Neural crest cell (in vitro differentiated cells): ENCODE measurements at places on chromosomes 16 and 17.
A peak's percentile ranks its signal among the peaks of the same experiment; 100 is the strongest.

GRCh38 chr17:51371732-51372151, 111.4 kb downstream of the UTP18 start:
- peak; percentile 51 for DNase-seq

GRCh38 chr17:6639586-6640535, 650 bp downstream of the KIAA0753 start:
- peak; percentile 49 for DNase-seq

- DNase-seq: no peak
These were observed 16.5 kb downstream of the CHMP6 start for GRCh38 chr17:81008140-81008539.

- DNase-seq: peak; percentile 3
These were observed 772 bp upstream of the PHAF1 start for GRCh38 chr16:67108931-67109406.

DNA sequence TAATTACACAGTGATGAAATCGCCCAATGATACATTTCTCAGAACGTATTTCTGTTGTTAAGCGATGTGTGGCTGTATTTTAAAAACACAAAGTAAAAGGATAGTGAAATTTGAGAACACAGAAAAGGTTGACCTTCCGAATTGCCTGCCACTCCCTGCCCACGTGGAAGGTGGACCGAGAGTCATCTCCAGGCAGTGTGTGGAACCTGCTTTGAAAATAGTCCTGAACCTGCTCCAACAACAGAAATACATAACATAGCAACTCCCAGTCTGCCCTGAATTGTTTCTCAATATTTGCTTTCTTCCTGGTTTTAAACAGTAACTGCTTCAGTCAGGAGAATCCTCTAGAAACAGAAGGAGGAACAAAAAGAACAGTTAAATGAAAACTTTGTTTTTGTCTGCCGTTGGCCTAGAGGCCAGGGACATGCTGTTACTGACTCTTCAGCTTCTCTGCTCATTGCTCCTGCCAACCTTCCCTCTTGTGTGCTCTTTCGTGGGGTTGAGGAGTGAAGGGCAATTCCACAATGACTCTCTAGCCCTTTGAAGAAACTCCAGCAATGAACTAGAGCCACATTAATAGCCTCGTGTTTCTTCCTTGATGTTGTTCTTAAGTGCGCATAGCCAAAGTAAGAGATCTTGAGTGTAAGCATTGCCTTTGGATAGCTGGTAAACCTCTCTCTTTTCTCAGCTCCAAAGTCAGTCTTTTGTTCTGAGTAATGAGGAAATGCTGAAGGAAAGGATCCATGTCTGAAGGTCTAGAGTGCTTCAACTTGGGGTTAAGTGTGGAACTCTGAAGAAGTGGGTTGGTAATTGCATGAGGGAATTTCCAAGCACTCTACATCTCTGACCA, 452.5 kb upstream of the CCL2 start:
- no peak for DNase-seq

DNA sequence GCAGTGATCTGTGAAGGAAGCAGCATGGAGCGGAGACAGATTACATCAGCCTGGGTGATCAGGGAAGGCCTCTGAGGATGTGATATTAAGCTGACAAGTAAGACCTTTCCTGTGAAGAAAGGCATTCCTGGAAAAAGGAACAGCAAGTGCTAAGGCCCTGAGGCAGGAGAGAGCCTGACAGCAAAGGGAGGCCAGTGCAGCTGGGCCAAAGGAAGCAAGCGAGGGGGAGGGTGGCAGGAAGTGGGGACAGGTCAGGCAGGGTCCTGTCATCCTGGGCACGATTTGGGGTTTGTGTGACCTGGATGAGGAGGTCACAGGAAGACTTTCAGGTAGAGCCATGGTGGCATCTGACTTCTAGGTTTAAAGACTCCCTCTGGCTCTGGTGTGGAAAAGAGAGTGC, 12.3 kb downstream of the CPNE2 start:
- DNase-seq: no peak

- DNase-seq: no peak
These were observed 50.1 kb upstream of the CACNG5 start for GRCh38 chr17:66784621-66785364.

DNA sequence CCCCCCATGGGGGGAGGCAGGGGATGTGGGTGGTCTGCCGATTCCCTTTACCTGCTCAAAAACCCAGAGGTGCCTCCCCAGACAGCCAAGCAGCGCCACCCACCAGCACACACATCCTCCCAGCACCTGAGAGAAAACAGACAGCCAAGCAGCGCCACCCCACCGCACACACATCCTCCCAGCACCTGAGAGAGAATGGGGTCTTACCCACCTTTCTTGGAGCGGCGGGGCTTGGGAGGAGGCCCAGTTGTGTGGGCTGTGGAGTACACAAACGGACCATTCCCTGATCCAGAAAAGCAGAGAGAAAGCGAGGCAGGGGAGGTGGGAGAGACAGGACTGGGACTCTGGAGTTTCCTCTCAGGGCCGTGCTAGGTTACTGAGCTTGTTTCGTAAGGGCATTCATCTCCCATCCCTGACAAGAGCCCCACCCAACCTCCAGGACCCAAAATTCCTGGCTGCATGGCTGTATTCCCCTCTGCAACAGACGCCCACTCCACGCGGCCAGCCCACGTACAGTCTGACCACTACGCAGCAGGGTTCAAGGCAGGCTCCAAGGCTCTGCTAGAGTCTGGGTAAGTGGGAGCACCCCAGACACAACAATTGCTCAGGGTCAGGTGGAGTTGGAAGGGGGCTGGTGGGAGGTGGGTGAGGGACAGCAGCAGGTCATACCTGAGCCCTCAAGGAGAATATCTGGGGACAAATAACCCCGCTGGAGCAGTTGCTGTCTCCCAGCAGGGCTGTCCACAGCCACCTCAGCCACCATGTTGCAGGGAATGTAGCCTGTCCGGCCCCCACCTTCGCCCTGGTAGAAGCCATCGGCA, 22.3 kb downstream of the TSPOAP1 start:
- no peak for DNase-seq

DNA sequence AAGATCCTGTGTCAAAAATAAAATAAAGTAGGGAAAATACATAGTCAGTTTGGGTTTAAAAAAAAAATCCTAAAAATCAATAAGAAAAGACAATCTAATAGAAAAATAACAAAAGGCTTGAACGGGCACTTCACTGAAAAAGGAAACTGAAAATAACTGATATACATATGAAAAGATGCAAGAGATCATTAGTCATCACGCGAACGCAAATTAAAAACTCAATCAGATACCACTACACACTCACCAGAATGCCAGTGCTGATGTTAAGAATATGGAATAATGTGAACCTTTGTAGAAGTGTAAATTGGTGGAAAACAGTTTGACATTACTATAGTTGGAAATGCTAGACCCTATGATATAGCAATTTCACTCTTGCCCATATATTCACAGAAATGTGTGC, 14.6 kb downstream of the GNGT2 start:
- no peak for DNase-seq

- no peak for DNase-seq
These were observed 18.5 kb upstream of the USP22 start for GRCh38 chr17:21061158-21061835.

DNA sequence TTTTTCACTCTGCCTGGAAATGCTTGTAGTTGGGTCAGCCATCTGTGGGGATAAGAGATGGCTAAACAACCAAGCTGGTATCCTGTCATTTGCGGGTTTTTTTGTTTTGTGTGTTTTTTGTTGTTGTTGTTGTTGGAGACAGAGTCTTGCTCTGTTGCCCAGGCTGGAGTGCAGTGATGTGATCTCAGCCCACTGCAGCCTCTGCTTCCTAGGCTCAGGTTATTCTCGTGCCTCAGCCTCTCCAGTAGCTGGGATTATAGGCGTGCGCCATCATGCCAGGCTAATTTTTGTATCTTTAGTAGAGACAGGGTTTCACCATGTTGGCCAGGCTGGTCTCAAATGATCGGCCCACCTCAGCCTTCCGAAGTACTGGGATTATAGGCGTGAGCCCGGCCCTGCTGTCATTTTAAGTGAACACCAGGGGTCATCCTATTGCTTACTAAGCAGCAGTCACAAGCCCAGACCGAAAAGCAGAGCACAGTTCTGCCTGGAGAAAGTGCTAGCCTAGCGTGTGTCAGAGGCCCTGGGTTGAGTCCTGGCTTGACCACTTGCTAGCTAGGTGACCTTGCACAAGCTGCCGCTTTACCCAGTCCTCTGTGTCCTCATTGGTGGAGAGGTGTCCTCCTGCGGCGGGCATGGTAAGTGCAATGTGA, 4.6 kb downstream of the SMCR8 start:
- peak; percentile 26 for DNase-seq

GRCh38 chr16:73036074-73036826, 11.7 kb downstream of the ZFHX3 start:
- no peak for DNase-seq

GRCh38 chr17:57485566-57485865, 229.2 kb downstream of the MSI2 start:
- no peak for DNase-seq

DNA sequence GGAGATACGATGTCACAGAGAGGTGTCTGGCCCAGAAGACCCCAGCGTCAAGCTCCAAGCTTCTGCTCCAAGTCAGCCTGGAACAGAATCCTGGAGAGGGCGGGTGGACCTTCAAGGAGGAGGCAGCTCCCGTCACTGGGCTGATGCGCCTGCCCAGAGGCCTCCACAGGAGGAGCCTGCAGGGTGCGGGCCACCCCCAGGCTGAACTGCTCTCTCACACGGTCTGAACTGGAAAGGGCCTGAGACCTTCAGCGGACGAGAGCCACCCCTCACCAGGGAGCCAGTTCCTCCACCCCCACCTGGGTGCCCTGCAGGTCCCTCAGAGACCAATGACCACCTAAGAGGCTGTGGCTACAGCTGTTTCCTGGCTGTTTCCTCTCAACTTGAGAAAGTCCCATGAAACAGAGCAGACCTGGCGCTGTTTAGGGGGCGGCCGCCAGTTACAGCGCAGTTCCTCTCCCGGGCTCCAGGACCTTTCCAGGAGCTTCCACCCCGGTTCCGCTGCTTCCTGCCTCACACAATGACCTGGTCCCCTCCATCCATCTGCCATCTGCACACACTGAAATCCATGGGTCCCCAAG, 36.0 kb upstream of the KLHDC4 start:
- no peak for DNase-seq

DNA sequence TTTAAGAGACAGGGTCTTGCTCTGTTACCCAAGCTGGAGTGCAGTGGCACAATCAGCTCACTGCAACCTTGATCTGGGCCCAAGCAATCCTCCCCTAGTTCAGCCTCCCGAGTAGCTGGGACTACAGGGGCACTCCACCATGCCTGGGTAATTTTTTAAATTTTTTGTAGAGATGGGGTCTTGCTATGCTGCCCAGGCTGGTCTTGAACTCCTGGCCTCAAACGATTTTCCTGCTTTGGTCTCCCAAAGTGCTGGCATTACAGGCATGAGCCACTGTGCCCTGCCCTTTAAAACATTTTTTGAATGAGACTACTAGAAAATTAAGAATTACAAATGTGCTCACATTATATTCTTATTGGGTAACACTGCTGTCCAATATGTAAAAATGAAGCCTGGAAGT, 161.7 kb upstream of the FAM20A start:
- no peak for DNase-seq

GRCh38 chr17:76953946-76954345, 85.7 kb downstream of the MGAT5B start:
- DNase-seq: no peak

- DNase-seq: no peak
These were observed 88.5 kb downstream of the MRC2 start for GRCh38 chr17:62715882-62716390.

DNA sequence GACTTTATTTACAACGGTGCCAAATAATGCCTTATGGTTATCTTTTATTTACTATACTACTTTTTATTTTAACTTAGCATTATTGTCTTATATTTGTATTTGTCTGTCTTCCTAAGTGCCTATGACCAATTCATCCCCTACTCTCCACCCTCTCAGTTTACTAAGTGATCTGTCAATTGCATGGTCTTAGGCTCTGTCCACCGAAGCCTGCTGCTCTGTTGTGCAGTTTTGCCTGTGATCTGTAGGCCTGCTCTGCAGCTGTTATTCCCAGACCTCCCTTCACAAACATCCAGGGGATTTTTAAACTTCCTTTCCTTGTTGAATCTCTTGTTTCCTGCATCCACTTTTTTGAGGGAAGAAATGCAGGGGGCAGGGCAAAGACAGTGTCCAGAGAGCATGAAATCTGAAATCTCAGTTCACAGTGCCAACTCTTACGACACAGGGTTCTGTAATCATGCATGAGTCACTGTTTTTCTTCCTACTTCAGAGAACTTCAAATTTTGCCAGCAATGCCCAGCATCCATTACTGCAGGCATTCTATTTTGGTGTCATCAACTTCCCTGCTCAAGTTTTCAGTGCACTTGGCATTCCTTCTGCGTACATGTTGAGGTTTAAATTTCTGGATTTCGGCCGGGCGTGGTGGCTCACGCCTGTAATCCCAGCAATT, 11.4 kb downstream of the SLFN5 start:
- DNase-seq: no peak

DNA sequence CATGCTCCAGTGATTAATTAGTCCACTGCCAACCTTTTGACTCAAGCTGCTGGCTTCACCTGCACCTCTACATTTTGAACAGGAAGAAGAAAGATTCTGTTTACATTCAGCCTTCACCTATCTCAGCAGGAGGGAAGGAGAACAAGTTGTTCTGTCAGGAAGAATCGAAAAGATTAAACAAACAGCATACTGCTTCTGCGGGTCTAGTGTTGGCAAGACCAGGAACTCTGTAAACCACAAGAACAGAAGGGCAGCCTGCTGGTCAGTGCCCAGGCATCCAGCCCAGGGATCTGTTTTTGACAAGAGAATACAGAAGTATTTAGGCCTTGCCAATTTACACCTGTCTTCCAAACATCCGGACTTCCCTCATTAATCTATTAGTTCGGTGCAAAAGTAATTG, 189.7 kb downstream of the CHD9NB start:
- DNase-seq: no peak

DNA sequence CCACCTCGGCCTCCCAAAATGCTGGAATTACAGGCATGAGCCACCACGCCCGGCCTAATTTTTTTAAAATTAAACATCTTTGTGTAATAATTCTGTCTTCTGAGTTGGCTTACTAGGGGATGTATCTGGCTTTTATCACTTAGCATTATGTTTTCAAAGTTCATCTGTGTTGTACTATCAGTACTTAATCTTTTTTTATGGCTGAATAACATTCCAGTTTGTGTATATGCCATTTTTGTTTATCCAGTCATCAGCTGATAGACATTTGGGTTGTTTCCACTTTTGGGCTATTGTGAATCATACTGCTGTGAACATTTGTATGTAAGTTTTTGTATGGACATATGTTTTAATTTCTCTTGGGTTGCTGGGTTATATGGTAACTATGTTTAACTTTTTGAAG, 69.0 kb downstream of the CHD9 start:
- no peak for DNase-seq

DNA sequence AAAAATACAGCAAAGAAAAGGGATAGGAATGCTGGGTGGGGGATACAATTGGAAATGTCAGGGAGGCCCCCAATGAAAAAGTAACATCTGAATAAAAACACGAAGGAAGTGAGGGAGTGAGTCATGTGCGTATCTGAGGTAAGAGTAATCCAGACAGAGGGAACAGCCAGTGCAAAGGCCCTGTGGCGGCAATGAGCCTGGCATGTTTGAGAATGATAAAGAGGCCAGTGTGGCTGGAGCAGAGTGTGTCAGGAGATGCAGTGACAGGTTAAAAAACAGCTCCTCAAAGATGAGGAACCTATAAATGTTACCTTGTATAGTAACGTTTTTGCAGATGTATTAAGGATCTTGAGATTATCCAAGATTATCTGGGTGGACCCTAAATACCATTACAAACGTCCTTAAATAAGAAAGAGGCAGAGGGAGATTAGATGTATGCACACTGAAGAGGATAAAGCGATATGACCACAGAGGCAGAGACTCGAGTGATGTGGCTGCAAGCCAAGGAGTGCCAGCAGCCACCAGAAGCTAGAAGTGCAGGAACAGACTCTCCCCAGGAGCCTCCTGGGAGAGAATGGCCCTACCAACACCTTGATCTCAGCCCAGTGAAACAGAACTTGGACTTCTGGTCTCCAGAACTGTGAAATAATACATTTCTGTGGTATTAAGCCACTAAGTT, 17.8 kb upstream of the SLC35B1 start:
- no peak for DNase-seq
